ENCODE measurements at places on chromosomes 11 and 22.

DNA sequence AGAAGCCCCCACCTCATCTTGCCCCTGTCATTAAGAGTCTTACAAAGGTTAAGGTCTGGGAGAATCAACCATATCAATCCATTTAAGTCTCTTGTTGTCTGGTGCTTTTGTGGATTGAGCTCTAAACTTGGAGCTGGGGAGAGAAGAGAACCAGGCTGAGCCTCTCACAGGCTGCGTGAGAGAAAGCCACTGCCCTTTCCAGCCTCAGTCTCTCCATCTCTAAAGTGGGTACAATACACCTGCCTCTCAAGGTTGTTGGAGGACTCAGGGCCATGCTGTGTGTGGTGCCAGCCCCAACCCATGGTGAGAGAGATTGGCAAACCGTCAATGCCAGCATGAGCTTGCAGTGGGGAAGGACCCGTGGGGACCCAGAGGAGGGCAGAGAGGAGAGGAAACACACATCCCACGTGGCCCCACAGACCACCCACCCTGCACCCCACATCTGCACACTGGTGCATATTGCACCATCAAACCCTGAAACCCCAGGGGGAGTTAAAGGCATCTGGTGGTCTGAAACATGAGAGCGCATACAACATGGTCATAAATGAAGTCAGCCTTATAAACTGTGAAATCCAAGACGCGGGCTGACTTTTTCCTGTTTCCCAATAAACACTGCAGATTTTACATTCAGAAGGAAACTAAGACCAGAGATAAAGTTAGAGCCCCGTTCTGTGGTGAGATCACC is 27.5 kb upstream of the FBLN1 start:
- no peak for DNase-seq

GRCh38 chr11:130582176-130582575 is 133.7 kb downstream of the ADAMTS15 start:
- DNase-seq: no peak

GRCh38 chr11:36509201-36509639 is 852 bp downstream of the TRAF6 start:
- no peak for DNase-seq

GRCh38 chr11:79440571-79441460 is at the start of gene TENM4:
TENM4 (minus strand) TSS chr11:79441030; CDS start chr11:79069944, 371,086 bp downstream.
- peak; percentile 46 for DNase-seq

GRCh38 chr22:45548991-45549761 is 46.5 kb downstream of the FBLN1 start:
- DNase-seq: no peak

DNA sequence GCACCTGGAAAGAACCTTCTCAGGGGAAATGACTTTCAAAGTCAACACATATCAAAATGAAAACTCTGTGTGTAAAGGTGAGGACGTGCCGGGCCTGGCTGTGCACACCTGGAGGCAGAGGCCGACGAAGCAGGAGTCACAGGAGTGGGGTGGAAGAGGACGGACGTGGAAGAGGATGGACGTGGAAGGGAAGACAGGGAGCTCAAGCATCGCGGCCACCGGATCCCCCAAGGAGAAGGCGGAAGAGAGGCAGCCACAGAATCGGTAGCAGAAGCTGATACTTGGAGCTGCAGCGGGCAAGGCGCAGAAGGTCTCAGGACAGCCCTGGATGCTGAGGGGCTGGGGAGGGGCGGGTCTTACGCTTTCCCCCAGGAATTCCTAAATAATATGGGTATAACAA is 519.8 kb downstream of the BRD1 start:
- no peak for DNase-seq

GRCh38 chr11:75642402-75643113 is 26.3 kb downstream of the MAP6 start:
- DNase-seq: no peak

- no peak for DNase-seq
These were observed 10.9 kb downstream of the INS start for GRCh38 chr11:2149864-2150847.

- no peak for DNase-seq
These were observed 12.7 kb downstream of the TTLL8 start for GRCh38 chr22:50045211-50046018.

- no peak for DNase-seq
These were observed 5.8 kb downstream of the CCDC34 start for GRCh38 chr11:27357250-27357649.

GRCh38 chr22:37777122-37777687 is 30.5 kb upstream of the GCAT start:
- DNase-seq: no peak

GRCh38 chr11:78520230-78520629 is 54.4 kb downstream of the NARS2 start:
- no peak for DNase-seq

DNA sequence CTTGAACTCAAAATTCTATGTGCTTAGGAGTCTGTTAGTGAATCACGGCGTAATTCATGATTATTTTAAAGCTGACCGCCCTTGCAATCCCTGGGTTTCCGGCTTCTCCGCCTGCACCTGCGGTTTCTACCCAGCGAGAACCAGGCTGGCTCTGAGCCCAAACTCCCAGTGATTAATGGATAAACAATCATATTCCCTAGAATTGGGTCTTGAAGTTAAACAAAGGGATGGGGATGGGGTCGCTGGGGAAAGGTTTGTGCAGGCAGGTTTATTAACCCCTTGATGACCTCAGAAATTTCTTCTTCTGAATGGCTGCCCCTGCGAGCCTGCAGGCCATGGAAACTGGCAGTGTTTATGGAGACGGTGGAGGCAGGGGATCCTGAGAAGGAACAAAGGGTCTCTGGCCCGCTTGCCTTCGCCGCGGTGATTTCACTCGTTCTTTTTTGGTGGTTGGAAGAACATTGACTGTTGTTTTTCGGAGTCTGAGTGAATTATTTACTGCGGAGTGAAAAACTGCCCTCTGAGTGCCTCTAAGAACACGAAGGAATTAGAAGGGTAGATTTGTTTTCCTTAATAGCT is 1000.3 kb downstream of the BRD1 start:
- DNase-seq: no peak

DNA sequence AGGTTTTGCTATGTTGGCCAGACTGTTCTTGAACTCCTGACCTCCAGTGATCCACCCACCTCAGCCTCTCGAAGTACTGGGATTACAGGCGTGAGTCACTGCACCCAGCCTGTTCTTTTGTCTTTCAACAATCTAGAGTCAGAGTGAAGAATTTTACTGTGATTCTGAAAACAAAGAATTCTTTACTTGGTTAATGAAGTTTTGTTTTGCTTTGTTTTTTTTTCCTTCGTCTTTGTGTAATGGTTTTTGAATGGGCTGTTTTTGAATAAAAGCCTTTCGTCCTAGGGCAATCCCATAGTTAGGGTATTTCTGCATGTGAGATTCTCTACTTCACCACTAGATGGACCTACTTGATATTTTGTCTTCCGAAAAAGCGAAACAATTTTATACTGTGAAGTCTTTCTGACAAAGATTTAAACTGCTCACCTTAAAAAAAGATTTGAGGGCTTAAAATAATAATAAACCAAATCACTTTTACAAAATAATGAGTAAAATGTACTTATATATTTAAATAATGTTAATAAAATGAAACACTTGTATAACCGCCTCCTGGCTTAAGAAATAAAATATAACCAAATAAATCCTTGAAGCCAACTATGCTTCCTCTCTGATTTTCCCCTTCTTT is 43.4 kb upstream of the SC5D start:
- no peak for DNase-seq

DNA sequence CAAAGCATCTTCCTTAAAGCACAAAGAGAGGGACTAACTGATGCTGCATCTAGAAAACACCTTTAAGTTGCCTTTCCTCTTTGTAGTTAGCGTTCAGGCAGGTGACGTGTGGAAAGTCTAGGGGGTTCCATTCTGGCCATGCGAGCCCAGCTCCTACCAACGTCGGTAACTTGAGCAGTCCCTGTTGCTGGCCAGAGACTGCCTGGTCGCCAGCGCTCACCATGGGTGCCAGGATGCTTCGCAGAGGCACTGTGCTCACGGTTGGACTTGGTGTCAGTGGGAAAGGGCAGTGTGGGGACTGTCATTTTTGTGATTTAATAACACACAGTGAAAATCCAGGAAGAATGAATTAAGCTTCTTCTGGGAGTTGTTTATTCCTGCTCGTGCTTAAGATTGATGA is 40.6 kb downstream of the PPP2R1B start:
- no peak for DNase-seq

DNA sequence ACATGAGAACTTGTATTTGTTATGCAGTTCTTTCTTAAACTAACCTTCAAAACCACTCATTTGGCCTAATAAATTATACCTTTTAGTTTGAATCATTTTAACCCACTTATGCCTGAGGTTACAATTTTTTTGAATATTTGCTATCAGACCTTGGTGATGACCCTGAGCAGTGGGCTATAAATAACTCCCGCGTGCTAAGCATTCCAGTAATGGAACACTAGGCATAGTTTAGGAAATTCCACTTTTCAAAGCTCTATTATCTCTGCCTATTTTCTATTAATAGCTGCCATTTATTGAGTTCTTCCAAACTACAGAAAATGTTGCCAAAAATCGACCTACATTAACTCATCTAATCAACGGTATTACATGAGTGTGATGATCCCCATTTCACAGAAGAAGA is 993.4 kb upstream of the FAT3 start:
- no peak for DNase-seq

DNA sequence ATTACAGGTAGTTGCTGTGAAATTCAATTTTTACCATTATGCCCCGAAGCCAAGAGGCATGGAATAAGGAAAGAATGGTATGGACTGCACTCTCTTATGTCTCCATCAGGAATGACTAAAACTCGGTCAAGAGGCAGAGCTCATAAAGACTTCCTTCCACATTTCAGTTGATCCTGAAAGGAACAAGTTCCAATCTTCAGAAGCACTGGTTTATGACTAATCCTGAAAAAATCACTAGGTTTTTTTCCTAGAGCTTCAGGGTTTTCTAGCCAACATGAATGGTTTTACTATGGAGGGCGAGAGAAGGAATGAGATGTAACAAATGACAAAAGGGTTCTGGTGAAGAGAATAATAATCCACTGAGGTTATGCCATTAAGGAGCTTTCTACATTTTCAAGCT is 832.2 kb downstream of the NTM start:
- no peak for DNase-seq

DNA sequence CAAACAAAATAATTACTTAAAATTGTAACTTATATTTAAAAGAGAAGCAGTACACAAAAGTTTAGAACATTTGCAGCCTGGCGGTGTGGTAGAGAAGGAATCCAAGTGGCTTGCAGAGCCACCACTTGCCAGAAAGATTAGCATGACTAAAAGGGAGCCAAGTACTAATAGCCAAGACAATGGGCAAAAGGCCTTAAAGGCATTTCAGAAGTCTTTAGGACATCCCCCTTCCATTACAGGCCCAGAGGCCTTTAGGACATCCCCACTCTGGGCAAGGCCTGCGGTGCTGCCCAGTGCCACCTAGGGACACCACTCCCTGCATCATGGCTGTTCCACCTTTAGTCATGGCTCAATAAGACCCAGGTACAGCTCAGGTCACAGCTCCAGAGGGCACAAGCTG is 32.4 kb downstream of the TMEM225 start:
- DNase-seq: no peak

GRCh38 chr11:100637706-100638105 is 49.4 kb upstream of the ARHGAP42 start:
- DNase-seq: no peak

- no peak for DNase-seq
These were observed 143.1 kb upstream of the SESN3 start for GRCh38 chr11:95374105-95374504.

DNA sequence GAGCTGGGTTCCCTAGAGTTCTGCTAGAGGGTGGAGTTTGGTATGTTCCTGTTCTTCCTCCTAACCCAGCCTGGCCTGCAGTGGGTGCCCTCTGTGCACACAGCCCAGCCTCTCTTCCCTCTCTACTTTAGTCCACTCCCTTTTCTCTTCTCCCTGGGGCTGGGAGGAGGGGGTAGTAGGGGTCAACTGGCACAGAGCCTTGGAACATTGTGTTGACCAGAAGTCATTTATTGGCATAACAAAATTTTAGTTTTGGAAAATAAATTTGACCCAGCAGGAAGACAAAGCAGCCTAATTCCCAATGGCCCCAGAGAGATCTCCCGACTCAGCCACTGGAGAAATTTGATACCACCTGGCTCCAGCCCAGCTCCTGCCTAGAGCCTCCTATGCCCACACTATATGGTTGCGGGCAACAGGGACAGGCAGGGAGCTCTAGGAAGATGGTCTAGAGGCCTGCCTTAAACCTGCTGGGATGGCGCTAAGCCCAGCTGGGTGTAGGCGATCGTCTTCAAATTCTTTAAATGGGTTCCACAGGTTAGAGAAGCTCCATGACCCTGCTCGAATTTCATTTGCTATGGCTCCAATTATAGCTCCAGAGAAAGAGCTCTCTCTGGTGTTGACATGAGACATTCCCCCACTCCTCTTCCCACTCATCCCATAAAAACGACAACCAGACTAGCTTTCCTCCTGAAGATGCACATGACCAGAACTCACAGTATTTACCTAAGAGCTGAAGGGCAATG is 9.9 kb downstream of the PCSK7 start:
- peak; percentile 58 for DNase-seq

Measured in NCI-H187 (cell line).